AG04449 (cell line): ENCODE measurements at places on chromosomes 6 and 20.

- DNase-seq, result no peak
These were observed 1.7 kb upstream of the SIGLEC1 start for GRCh38 chr20:3714092-3714491.

- DNase-seq, result no peak
These were observed 42.8 kb downstream of the PSMG4 start for GRCh38 chr6:3301506-3301905.

DNA sequence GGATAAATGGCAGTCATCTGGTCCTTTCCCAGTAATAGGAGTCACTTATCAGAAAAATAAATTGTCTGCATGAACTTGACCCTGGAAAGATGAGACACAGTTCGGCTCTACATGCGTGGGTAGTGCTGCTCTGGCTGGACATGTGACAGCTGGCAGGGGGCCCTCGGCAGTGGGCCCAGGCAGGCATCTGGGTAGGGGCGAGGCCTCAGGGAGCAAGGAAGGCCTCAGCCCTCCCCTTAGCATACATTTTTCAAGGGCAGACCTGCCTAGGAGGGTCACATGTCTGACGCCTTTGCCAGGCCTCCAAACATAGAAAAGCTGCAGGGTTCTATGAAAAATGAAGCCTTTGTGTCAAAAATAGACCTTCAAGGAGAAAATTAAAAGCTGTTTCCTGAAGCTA, 12.8 kb upstream of the ILRUN start:
- DNase-seq, result no peak

DNA sequence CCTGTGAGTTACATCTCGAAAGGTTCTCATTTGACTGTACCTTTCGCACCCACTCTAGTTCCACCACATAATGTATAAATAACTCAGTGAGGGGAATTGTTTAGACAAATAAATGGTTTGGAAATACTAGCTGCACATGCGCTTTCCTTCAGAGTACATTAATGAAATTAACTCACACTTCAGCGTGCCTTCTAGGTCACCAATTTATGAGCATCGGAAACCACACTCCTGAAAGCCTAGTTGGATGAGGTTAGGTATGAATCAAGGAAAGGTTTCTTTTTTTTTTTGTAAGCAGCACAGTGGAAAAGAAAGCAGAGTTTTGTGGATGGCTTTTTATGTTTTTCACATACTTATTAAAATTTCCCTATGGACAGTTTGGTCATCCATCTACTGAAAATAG, 247.8 kb upstream of the TCF21 start:
- no peak for DNase-seq

DNA sequence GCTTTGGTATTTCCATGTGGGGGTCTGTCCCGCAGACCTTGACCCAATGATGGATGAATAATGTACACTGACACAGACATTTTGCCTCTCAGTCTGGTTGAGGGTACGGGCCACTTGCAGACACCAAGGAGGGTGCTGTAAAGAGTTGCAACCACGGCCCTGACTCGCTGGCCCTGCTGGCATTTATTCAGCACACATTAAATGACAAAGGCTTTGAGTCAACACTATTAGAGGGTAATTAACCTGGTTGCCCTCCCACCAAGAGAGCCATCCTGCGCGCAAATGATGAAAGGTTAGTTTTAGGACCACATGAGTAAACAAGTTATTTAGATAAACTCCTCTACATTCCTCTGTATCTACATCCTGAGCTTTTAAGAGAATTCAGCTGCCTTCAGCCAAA, 308.9 kb upstream of the MMS22L start:
- DNase-seq, result no peak

GRCh38 chr20:49671433-49671832, 42.2 kb downstream of the B4GALT5 start:
- DNase-seq, result no peak

DNA sequence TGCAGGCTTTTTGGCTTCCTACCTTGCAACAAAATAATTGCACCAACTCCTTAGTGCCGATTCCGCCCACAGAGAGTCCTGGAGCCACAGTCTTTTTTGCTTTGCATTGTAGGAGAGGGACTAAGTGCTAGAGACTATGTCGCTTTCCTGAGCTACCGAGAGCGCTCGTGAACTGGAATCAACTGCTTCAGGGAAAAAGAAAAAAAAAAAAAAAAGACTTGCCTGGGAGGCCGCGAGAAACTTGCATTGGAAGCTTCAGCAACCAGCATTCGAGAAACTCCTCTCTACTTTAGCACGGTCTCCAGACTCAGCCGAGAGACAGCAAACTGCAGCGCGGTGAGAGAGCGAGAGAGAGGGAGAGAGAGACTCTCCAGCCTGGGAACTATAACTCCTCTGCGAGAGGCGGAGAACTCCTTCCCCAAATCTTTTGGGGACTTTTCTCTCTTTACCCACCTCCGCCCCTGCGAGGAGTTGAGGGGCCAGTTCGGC, 420 bp downstream of the SOX4 start:
- no peak for DNase-seq

- DNase-seq, result no peak
These were observed 234.8 kb upstream of the SPTLC3 start for GRCh38 chr20:12773936-12774335.

GRCh38 chr6:40427196-40427595, 160.0 kb downstream of the LRFN2 start:
- no peak for DNase-seq

DNA sequence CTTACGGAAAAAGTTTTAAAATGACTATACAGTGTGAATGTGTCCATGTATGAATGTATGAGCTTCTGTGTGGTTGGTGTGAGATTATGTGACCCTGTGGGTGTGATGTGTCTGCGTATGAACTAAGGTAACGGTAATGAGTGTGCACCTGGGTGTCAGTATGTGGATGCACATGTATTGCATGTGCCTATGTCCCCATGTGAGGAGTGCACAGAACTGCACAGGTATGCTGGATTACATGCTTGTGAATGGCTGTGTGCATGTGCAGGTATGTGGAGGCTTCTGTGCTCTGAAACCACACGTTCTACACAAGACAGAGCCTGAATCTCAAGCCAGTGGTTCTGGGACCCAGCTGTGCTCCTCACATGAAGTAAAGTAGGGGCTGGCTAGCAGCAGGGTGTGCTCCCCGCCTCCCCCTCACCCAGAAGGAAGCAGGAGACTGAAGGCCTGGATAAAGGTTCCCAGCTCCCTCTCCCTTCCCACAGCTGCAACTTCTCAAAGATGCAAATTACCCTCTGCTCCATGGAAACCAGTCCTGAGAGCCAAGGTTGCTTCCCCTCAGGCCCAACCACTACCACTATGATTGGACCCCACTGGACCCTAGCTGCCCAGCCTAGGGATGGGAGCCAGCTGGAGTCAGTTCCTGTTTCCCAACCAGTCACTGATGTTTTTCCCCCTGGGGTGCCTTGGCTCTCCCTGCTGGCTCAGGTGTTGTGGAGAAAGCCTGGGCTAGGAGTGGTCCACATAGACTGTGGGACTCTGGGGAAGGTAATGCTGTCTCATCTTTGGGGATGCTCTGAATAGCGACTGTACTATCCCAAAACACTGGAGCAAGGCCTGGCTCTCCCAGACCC, 24.8 kb upstream of the SPDEF start:
- no peak for DNase-seq

DNA sequence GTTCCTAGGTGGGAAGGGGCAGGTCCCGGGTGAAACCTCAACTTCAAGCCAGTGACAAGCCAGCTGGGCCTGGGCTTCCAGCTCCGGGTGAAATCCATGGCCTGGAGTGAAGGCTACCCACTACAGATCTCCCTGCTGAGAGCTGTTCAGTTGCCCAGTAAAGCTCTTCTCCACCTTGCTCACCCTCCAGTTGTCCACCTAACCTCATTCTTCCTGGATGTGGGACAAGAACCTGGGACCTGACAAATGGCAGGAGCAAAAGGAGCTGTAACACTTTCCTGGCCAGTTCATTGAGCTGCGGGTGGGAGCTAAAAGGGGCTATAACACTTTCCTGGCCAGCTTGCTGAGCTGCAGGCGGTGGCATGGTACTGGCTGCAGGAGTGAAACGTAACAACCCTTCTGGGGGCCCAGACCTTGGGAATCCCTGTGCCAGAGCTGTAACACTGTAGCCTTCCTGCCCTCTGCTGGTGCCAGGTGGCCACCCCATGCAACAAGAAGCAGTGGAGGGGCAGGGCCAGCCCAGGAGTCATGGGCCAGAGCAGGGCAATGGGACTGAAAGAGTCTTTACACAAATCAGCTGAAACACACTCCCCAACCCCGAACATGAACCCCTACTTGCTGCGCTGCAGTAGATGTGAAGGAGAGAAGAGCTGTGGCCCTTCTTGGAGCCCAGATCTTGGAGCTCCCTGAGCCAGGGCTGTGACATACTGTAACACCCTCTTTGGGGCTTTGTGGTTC, 3.6 kb upstream of the HINT3 start:
- DNase-seq, result no peak

- DNase-seq, result no peak
These were observed at the start of gene NRSN2 for GRCh38 chr20:346640-347316. NRSN2 (plus strand) TSS chr20:347111; CDS start chr20:349644, 2,533 bp downstream.

DNA sequence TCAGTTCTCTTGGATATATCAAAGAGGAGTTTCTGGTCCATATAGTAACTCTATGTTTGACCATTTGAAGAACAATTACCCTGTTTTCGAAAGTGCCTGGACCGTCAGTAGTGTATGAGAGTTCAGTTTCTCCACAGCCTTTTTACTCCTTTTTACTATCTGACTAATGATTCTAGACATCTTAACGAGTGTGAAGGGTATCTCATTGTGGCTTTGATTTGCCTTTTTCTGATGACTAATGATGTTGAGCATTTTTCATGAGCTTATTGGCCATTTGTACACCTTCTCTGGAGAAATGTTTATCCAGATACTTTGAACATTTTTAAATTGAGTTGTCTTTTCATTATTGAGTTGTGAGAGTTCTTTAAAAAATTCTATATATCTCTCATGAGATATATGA, 114.9 kb upstream of the ATXN1 start:
- DNase-seq, result no peak

- DNase-seq, result no peak
These were observed 40.7 kb upstream of the SLC2A12 start for GRCh38 chr6:134093007-134093573.

DNA sequence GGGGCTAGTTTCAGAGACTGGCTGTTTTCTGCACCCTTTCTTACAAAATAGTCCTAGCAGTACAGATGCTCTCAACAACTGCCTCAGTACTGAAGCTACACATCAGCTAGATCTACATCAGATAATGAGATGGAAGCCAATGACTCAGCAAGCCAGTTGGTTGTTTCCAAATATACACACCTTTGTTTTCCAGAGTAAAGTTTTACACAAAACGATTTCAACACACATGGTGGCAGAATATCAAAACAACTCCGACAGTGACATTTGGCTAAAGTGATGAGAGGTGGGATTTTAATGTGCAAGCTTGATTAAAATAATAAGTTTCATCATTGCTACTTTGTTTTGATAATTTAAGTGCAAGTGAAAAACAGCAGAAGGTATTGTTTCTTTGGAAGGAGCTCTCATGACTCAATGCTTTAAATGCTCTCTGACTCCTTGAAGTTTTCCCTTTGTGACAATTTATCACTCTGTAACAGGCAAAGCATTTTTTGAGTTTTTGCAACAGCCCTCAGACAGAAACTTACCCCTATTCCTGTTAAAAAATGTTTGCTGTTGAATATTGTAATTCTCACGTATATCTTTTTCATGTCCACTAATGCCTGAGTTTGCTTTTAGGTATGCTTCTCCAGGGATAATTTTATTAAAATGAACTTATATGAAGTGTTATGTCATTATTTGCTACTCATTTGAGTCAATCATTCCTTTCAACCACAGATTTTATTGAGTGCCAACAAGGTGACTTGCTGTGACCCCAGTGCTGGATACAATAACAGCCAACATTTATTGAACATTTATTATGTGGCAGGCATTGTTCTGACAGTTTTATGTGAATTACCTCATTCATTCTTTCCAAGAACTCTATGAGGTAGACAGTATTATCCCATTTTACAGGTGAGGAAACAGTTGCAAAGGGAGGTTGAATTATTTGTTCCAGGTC, 882.0 kb downstream of the TFAP2A start:
- no peak for DNase-seq

- DNase-seq, result no peak
These were observed 182.3 kb downstream of the SASH1 start for GRCh38 chr6:148524976-148525375.

- no peak for DNase-seq
These were observed 255.5 kb upstream of the KHDRBS2 start for GRCh38 chr6:62541502-62541901.

- no peak for DNase-seq
These were observed 179.8 kb downstream of the CLIC5 start for GRCh38 chr6:45835721-45836437.

DNA sequence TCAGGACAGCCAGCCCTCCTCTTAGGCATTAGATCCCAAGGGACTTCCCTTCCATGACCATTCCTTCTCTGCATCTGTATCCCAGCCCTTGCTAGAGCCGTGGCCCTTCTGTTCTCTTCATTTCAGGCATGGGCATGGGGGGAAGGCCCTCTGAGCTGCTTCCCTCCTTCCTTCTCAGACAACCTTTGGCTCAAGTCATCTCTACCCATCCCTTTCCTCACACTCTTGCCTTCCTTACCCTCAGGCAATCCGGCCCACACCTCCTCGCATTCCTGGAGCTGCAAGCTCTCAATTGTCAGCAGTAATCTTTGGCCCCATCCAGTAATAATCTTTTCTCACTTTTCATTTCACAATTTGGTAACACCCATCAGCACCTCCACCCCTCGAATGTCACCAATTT, 426.9 kb upstream of the JARID2 start:
- no peak for DNase-seq

DNA sequence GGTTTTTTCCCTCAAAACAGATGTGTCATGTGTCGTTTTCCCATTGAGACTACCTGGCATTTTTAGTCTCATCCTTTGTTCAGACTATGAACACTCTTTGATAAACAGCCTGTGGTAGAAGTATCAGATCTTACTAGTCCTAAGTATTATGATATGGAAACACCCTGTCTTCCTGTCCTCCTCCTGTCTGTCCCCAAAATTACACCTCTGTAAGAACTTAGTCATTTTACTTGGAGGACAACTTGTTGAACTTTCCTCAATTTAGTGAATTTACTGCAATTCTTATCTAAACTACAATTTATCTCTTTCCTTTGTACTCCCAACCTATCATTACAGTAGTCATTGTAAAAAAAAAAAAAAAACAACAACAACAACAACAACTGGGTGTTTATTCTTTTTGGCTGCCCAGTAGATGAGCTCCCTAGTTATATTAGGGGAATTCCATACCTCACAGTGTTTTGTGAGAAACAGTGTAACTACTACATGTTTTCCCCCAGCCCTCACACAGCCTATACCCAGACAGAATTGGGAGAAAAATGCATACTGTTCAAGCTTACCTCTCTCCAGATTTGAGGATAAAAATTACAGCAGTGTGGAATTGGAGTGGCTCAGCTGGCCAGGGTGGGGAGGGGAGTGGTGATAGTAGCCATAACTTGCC, 18.5 kb upstream of the ERVFRD-1 start:
- no peak for DNase-seq

DNA sequence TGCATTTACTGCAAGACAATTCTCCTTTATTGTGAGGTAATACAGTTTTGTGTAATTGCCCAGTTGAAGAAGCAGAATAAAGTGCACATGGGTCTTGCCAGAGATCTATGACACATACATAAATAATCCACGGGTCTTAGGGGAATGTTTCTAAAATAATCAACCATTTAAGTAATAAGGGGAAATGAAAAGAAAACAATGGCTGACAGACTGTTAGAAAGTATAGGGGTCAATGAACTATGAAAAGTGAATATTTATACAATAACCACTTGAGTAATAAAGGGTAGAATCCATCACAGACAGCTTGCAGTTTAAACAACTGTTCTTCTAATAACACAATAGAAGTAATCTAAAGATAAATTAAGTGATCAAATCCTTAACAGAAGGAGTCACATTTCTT, 477.2 kb downstream of the EYS start:
- no peak for DNase-seq

GRCh38 chr6:145836170-145836569, 21.6 kb upstream of the FBXO30 start:
- DNase-seq, result no peak
